ENCODE measurements at places on chromosomes 4 and X.

- DNase-seq = no peak
These were observed 28.3 kb downstream of the ARHGAP10 start for GRCh38 chr4:147760176-147760575.

GRCh38 chr4:98527534-98528269 lies 130.7 kb downstream of the TSPAN5 start:
- no peak for DNase-seq

DNA sequence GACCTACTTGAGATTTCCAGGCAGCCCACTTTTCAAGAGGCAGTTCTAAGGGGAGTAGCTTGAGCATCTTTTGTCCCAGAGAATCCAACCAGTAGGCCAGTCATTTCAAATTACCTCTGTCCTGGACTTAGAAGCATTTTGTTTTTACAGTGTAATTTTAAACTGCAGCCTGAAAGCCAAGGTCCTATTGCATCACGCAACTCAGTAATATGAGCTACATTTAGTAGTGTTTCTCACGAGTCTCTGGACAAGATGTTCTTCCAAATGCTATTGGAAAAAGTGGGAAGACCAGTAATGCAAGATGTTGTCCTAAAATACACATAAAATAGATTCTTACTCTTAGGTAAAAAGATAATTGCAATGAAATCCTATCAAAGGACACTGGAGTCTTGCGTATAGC lies 182.5 kb upstream of the ARX start:
- no peak for DNase-seq

GRCh38 chr4:54014666-54015160 lies 49.7 kb downstream of the CHIC2 start:
- DNase-seq = no peak

DNA sequence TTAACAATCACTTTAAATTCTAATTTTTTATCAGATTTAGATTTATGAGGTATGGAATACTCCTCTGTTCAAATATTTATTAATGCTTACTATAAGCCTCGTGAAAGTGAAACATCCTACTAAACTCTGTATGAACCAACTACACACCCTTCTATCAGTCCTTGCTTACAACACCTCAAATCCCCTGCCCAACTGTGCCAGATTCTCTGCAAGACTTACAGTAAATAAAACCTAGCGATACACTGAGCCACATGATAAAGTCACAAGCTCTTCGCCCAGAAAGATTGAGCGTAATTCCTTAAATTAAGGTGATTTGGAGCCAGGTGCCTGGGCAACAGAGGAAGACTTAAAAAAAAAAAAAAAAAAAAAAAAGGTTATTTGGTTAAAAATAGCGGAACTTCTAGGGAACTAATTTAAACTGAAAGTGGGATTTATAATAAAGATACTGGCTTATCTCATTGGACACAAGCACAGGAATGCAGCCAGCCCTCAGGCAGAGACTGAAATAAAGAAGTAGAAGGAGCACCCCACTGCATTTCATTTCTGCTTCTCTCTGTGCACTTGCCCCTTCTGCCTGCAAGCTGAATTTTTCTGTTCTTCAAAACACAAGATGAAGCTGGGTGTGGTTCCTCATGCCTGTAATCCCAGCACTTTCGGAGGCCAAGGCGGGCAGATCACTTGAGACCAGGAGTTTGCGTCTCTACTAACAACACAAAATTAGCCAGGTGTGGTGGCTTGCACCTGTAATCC lies 17.5 kb upstream of the C4orf36 start:
- DNase-seq = no peak

- DNase-seq = no peak
These were observed 1.3 kb downstream of the ARSJ start for GRCh38 chr4:113978105-113978504.

DNA sequence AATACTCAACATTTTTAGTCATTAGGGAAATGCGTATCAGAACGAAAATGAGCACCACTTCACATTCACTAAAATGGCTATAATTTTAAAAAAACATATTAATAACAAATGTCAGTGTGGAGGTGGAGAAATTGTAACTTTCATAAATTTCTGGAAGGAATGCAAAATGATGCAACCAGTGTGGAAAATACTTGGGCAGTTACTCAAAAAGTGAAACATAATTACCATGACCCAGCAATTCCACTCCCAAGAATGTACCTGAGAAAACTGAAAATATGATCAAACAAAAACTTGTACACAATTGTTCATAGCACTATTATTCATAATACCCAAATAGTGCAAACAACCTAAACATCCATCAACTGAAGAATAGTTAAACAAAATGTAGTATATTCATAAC lies 76.1 kb upstream of the FAM241A start:
- no peak for DNase-seq

DNA sequence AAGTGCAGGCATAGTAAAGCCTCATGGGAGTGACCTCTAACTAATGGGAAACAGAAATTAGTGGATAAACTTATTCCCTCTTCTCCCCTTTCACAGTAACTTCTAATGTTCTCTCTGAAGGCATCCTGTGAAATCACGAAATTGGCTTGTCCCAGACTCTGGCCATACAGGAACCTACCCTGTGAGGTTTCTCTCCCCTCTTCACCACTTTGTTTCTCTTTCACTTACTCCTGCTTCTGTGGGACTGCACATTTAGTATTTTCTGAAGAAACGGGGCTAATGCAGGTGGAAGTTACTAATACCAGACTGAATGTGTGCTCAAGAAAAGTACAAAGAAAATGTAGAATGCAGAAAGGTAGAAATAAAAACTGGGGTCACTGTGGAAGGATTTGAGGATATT lies 20.0 kb downstream of the ZNF330 start:
- no peak for DNase-seq

DNA sequence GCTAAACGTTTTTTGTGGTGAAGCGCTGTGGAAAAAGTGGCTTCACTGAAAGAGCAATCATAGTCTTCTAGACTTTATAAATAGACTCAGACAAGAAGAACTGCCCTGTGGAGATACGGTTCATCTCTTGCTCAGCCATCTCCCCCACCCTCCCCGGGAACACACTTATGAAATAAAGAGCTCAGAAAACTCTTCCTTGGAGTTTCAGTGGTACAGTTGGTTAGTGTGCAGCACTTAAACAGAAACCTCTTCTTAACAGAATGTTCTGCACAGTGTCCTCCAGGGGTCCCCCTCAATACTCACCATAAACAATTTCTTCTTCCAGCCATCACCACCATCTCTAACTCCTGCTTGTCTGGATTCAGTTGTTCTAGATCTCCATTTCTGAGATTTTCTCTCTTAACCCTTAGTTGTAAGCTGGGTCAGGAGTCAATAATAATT lies 313.0 kb downstream of the ARHGAP10 start:
- DNase-seq = no peak

GRCh38 chr4:3375688-3376087 lies 66.1 kb upstream of the HGFAC start:
- no peak for DNase-seq

DNA sequence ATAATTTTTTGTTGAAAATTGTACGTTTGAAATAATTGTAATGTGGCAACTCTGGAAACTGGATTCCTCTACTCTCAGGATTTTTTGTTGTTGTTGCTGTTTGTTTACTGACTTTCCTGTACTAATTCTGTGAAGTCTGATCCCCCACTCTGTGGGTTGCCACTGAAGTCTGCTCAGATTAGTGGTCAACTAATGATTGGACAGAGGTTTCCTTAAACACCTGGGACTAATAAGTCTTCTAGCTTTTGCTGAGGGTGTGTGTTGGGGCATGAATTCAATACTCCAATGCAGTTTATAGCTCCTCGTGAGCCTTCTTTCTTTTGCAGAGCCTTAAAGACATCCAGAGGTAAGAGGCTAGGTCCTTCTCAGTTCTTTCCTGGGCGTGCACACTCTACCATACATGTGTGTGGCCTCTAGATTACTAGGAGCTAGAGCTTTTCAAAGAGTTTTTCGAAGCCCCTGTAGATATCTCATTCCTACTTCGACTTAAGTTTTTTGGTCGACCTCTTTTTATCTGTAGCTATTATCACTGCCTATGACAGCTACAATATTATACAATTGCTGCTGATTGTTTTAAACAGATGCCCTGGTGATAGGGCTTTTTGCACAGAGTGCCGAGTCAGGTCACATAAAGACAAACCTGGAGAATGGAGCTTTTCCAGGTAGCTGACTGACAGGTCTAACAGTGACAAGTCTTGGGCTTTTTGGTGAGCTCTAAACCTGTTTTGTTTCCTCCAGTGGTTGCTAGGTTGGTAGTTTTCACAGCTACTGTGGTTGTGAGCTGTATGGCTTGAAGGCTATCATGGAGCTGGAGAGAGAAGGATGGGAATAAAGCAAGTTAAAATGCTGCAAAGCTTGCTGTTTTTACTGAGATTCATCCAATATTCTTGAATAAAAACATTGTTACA lies 34.0 kb downstream of the BMP2K start:
- no peak for DNase-seq

GRCh38 chr4:61201961-61202637 lies 2.0 kb downstream of the ADGRL3 start:
- no peak for DNase-seq

DNA sequence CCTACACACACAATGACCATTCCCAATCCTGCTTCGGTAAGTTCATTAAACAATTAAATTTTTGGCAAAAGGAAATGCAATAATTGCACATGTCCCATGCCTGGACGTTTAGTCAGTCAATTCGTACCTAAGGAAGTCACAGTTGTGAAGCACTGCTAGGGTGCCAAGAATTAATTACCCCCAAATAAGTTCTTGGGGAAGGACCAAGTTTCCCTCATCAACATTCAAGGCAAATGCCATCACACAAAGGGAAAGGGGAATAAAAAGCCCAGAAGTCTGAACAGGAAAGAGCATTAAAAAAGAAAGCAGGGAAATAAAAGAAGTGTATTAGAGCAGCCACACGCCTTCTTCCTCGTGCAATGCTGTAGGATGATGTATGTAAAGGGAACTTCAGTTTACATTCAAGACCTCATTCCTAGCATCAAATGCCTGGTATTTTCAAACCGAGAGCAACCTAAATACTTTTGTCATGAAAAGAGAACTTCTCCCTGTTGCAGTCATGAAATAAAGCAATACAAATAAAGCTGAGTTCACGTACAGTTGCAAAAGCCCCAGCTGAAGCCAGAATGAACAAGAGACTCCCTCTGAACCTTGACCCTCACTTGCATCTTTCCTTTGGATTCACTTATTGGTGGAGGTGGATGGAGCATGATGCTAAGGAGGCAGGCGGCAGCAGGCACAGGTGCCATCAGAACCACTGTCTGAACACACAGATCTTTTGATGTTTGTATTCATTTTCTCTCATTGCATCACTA lies 124.0 kb upstream of the PPARGC1A start:
- no peak for DNase-seq

DNA sequence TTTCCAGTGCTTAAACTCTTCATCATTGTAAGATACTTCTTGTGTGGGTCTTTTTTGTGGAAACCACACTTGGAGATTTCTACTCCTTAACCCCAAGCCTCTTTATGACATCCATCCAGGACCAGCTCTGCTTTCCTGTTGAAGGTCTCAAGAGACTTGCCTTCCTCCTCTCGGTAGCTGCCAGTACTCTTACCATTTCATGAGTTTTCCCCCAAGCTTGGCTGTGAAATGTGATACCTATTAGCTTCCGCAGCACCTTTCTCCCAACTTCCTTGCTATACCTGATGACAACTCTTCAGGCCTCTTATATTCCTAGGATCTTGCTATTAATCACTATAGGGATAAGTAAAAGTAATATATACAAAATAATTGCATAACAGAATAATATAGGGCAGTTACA lies 1.9 kb upstream of the DCK start:
- no peak for DNase-seq

DNA sequence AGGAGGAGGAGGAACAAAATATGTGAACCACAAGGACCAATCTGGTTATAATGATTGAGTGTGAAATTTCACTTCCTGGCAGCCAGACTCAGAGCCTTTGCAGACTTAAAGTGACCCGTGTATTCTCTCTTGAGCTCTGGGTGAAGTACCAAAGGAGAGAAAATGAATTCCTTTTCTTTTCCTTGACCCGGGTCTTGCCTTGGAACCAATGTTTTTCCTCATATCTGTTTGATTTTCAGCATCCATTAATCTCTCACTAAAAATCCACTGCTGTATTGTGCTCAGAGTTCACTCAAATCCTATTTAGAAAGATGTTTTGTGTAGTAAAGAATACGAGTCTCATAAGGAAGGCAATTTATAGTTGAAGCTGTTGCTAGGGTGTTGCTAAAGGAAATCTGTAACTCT lies 78.3 kb upstream of the C1QTNF7 start:
- DNase-seq = no peak

GRCh38 chrX:82230013-82230412 lies 1028.1 kb downstream of the SH3BGRL start:
- no peak for DNase-seq

DNA sequence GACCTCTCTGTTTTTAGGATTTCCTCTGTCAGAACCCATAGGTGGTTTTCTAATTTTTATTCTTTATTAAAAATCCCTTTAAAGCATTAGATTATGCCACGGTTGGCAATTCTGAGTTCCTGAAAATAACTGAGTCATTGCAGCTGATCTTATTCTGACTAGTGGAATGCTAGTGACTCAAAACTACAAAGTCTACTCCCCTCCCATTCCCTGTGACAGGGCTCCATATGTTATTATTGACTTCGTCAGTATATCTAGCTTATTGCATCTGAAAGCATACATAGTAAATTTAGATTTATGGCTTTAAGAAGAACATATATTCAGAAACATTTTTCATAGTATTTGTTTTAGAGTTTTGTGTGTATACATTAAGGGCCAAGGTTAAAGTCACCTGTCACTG lies 38.5 kb downstream of the HERC3 start:
- DNase-seq = no peak

- DNase-seq = no peak
These were observed 360.1 kb upstream of the ADGRL3 start for GRCh38 chr4:60840020-60840419.

GRCh38 chr4:11005300-11005699 lies 320.7 kb upstream of the CLNK start:
- no peak for DNase-seq

- no peak for DNase-seq
These were observed 102.8 kb downstream of the GLUD2 start for GRCh38 chrX:121150217-121150616.

GRCh38 chrX:13808293-13808692 lies 8.6 kb downstream of the GPM6B start:
- DNase-seq = no peak

DNA sequence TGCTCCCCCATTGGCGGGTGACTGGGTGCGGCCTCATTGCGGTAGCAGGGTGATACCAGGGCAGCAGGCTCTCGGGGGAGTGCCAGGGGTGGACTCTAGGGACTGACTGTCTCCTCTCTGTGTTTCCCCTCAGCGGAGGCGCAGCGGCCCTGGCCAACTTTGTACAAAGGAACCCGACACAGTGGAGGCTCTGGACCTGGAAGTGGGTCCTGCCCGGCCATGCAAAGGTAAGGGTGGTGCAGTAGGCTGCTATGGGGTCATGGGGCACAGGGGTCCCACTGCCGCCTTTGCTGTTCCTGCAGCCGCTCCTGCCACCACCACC lies 16.3 kb downstream of the SULT1B1 start:
- DNase-seq = no peak
